ENCODE measurements at places on chromosomes 6 and 20.

DNA sequence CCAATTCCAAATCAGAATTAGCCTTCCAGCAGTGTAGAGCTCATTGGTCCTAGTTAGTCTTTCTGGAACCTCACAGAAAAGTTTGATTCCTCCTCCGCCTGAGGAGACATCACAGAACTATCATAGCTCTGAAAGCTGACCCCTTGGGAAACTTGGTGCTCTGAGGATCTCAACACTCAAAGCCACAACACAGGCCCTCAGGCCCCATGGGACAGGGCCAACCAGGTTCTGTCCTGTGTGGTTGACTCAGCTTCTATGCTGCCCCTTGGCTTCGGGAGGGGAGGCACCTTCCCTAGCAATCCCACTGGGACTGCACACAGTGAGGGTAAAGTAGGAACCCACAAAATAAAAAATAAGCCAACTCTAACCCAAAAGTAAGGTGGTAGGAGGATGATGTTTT, 237.5 kb upstream of the ECI2 start:
- no peak for DNase-seq

DNA sequence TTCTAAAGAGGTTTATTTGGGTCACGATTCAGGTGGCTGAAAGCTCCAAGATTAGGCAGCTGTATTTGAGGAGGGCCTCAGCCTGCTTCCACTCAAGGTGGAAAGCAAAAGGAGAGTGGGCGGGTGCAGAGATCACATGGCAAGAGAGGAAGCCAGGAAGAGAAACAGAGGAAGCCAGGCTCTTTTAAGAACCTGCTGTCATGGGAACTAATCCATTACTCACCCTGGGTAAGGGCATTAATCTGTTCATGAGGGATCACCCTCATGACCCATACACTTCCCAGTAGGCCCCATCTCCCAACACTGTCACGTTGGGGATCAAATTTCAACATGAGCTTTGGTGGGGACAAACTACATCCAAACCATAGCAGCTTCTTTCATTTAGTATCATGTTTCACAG, 53.9 kb downstream of the DHX35 start:
- DNase-seq: no peak

- DNase-seq: no peak
These were observed 38.7 kb downstream of the GTF2H5 start for GRCh38 chr6:158206740-158207421.

DNA sequence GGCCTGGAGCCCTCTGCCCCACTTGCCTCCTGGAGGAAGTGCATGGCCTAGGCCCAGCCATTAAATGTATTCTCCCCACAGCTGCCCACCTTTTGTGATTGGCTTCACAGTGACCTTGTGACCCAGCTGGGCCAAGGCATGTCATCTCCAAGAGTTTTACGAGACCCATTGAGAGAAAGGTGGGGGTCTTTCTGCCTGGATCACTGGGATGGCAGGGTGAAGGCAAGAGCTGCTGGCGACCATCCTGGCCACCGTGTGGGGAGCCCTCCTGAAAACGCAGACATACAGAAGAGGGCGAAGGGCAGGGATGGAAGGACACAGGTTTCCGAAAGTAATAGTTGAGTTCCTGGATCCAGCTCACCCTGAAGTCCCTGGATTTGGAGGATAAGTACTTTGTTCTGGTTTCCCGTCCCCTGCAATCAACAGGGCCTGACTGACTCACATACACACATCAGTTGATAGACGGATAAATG, 12.3 kb upstream of the SPO11 start:
- no peak for DNase-seq

GRCh38 chr6:33720998-33721397, 9.5 kb upstream of the UQCC2 start:
- DNase-seq: no peak

DNA sequence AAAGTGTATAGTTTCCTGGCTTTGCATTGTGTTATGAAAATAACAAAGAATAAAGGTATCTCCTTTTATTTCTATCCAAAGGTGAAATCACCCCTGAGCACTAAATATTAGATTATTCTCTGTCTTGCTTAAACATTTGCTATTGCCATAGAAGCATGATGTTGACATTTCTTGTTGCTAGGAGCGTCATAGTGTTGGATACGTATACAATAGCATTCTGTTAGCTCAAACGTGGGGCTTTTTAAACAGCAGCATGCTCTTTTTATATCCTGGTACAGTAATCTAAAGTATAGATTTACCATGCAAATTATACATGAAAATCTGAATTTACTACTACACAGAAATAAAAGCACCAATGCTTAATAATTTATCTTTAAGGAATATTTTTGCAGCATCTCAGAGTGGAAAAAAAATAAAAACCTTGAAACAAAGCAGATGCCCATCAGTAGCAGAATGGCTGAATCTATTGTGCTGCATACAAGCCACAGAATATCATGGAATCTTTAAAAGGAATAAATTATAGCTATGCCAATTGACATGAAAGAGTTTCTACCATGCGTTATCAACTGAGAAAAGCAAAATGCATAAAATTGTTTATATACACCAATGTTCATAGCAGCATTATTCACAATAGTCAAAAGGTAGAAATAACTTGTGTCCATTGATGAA, 9.6 kb upstream of the HSF2 start:
- no peak for DNase-seq

DNA sequence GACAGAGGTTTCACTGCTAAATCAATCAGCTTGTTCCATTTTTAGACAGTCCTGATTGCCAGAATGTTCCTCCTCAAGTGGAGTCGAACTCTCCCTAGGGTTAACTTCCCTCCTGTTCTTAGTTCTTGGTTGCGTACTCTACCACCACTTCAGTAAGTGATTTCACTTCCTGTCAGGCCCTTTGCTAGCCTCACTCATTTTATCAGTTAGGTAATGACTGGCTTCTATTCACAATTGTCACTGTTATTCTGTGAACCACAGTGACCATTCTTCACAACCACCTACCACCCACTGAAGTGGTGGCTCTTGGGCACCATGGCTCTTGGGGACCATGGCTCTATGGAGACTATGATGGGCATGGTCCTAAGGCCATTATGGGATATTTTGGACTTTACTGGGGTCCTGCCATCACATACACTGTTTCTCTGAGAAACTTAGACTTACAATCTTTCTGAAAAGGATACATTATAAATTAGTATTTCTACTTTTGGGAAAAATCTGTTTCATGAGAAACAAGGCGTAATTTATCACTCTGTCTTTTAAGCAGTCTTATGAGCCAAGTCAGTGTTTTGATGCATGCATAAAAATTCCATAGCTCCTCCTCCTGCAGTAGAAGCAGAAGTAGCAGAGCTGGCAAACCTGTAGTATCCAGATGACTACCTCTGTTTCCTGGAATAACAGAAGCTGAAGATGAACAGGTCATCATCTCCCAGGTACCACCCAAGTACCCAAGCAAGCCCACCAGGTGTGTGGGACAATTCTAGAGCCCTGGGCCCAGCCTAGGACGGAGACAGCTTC, 66.3 kb downstream of the ATXN1 start:
- no peak for DNase-seq

- DNase-seq: no peak
These were observed 73.5 kb downstream of the ZFP64 start for GRCh38 chr20:52118016-52118623.

DNA sequence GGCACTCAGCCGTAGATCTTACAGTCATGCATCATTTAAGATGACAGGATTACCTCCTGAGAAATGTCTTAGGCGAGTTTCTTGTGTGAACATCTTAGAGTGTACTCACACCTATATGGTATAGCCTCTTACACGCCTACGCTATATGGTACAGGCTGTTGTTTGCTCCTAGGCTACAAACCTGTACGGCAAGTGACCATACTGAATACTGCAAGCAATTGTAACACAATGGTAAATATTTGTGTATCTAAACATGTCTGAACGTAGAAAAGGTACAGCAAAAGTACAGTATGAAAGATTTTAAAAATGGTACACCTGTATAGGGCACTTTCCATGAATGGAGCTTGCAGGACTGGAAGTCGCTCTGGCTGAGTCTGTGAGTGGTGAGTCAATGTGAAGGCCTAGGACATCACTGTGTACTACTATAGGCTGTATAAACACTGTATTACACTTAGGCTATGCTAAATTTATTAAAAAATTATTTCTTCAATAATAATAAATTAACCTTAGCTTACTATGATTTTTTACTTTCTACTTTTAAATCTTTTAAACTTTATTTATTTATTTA, 541 bp upstream of the IL20RA start:
- no peak for DNase-seq

DNA sequence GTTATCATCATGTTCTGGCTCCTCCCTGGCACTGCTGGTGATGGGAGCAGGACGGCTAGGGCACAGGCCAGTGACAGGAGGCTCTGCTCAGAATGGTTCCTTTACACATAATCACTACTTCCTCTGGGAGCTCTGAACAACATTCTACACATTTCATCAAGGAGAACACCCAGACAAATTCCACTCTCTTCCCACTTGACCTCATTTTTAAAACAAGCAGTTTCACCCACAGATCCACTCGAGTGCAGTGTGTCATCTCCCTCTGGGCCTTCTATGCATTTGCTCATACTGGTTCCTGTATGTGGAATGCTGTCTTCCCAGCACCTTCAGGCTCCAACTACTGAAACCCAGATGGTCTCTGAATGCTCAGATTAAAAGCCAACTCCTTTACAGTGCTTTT, 84.8 kb downstream of the ELOVL5 start:
- no peak for DNase-seq

- DNase-seq: no peak
These were observed 309.5 kb downstream of the TSHZ2 start for GRCh38 chr20:53281557-53282117.

DNA sequence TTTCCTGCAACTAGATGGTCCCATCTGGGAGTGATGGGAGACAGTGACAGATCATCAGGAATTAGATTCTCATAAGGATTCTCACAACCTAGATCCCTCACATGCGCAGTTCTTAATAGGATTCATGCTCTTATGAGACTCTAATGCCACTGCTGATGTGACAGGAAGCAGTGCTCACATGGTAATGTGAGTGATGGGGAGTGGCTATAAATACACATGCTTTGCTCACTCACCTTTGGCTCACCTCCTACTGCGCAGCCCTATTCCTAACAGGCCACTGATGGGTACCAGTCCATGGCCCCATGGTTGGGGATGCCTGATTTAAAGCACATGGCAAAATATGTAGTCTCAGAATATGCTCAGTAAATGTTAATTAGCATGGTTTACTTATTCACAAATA, 80.6 kb upstream of the MBOAT1 start:
- DNase-seq: no peak

- DNase-seq: no peak
These were observed 69.3 kb upstream of the IER3 start for GRCh38 chr6:30813631-30814145.

GRCh38 chr6:113340371-113340770, 516.8 kb upstream of the MARCKS start:
- DNase-seq: no peak

DNA sequence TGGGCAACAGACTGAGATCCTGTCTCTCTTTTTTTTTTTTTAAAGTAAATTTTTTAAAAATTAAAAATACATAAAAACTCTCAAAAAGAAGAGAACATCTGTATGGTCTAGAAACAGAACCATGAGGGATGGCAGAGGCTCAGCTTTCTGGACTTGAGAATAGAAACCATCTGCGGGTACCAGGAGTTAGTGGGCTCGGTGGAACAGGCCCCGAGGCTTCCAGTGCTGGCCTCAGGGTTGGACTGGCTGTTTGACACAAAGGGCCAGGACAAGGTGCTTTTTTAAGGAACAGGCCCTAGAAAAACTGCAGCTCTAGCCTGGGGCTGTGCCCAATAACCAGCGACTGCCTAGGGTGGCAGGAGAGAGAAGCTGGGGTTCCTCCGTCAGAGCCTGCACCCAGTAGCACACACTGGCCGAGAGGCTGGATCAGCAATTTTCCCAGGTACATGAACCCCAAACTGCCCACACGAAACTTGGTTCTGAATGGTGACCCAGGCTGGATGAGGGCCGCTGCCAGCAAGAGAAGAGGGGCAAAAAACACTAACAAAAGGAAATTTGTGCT, 131.0 kb upstream of the OLIG3 start:
- no peak for DNase-seq
